Upper lobe of right lung (tissue), 1 donor: ENCODE measurements at places on chromosomes 6 and 20.

DNA sequence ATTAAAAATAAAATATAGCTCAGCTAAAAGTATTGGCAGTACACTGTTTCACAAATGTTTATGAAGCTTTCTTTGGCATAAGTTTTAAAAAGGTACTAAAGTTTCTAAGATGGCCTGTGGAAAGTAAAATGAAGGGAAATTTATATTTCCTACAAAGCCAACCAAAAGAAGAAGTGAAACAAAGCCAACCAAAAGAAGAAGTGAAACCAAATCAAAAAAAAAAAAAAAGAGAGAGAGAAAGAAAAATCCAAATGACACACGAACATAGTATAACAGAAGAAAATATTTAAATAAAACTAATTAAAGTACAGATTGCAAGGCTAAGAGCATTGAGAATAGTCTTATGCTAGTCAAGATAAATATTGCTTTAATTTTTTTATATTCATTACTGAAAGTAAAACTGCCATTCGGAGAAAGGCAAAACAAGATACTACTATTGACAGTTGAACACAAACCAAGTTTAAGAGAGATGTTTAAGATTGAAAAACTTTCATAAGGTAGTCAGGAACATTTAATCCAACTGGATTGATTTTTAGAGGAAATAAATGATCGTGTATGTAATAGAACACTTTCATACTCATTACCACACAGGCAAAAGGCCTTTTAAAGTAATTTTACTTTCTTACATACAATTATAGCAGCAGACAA, 12.8 kb upstream of the KHDRBS2 start:
- no peak for DNase-seq

- DNase-seq, result no peak
Measured at GRCh38 chr6:155782739-155783459, 327.3 kb upstream of the NOX3 start.

DNA sequence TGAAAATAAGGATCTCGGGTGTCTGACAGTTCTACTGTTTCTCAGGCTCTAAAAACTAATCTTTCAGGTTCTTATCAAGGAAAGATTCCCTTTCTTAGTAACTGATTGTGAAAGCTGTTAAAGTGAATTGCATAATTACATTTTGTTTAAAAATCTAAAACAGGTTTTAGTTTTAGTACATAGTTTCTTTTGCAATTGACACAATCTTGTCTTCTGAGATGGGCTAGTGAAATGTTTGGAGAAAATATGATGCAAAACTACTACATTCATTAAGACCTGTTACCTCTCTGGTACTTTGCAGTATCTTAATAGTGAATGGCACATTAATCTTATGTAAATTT, 298.4 kb downstream of the UTRN start:
- DNase-seq, result no peak

DNA sequence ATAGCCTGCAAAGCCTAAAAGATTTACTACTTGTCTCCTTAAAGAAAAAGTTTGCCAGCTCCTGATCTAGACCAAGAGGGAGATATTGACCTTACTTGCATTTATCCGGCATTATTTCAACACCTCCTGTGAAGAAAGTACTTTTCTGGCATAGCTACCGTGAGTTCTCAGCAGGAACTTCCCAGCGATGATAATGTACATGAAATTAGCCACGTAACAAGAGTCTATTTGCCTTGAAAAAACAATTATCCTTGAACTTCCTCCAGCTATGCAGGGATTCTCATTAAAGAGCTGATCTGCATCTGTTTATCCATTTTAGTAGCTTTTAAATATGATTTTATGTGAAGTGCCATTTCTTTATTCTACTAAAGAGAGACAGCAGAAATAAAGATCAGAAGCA, 41.7 kb downstream of the ALDH5A1 start:
- no peak for DNase-seq

- DNase-seq, result no peak
Measured at GRCh38 chr6:164417537-164418261, 891.7 kb downstream of the C6orf118 start.

- DNase-seq, result no peak
Measured at GRCh38 chr6:33742092-33742491, 4.6 kb downstream of the IP6K3 start.

GRCh38 chr6:13203145-13203544, 125.2 kb downstream of the TBC1D7 start:
- DNase-seq, result no peak

DNA sequence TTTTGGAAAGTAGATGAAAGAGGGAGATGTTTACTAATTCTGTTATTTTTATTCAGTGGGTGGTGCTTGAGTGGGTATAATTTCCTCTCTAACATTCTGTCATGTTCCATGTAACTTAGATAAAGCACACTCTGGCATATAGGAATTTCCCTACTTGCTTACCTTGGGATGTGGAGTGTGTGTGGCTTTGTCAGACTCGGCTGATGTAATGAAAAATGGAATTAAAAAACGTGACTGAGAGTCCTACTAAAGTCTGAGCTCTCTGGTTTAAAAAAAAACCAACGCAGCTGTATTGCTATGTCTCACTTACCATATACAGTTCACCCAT, 98.3 kb downstream of the JARID2 start:
- no peak for DNase-seq

GRCh38 chr20:53045941-53046340, 73.8 kb downstream of the TSHZ2 start:
- DNase-seq, result no peak

DNA sequence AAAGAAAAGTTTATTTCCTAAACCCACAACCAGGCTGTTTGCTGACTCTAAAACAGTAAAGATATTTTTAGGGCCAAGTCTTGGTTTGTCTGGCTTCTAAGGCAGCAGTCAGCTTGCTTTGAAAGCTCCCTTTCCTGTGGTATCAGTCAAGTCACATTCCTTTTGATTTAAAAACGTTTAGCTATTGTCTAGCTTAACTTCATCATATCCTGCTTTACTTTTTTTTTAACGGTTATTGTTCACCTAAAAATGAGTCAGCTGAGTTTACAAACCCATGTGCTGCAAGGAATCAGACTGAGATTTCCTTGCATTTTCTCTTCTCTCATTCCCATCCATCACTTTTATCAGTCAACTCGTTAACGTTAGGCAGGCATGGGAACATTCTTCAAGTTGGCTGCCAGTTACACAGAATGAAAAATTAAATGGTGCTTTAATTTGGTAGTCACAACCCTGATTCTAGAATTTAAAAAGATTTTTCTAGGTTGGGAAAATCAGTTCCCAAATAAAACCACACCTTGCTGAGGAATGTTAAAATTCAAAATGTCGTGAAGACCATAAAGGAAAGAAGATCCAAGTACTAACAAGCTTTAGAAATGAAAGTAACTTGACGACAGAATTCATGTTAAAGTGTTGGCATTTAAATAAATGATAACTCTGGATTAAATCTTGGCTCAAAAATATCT, 45.9 kb downstream of the ELOVL5 start:
- DNase-seq, result no peak

DNA sequence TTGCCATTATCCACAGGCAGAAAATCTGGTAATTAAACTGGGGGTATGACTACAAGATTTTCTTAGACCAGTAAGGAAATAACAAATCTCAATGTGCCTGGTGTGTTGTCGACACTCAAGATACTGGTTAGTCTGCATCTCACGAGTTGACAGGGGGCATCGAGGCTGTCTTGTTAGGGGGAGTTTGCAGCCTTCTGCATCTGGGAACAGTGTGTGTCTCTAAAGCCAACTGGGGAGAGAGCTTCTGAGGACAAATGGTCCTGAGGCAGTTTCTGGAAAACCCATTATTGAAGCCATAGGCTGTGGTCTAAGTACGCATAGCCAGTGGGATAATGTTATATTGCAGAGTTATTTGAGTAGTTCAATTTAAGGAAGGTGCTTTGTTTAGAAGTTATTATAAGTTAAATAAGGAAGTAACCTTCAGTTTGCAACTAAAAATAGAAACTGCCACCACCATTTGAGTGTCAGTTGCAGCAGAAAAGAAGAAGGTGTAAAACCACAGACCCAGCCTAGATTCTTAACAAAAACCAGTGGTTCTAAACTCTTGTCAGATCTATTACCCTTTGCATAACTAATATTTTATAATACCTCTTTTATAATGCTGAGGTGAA, 15.4 kb upstream of the MAPK13 start:
- no peak for DNase-seq

- peak; percentile 65 for DNase-seq
Measured at GRCh38 chr6:343960-344815, 47.4 kb upstream of the IRF4 start.

DNA sequence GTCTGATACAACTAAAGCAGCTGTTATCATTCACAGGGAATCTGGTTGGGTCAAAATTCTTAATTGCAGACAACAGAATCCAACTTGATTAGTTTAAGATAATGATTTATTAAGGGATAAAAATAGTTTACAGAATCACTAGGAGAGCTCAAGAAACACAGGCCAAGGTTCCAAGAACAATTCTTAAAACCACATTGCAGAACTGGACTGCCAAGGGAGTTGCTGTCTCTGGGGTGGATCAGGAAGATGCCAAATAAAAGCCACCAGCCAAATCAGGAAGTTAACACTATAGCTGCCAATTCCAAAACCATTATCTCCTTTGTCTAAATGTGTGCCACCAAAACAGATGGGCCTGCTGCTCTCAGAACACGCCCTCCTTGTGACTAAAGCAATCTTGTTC, 53.7 kb downstream of the NUDT3 start:
- DNase-seq, result no peak
